ENCODE measurements at places on chromosomes 2 and 18. TPM values are rescaled to one million over a fixed set of nuclear protein-coding genes. Genes with fewer than 3 reads are reported as not detected.

The HOXD10 gene
- polyA plus RNA-seq, result not detected

The UGT1A5 gene
- polyA plus RNA-seq, result not detected

The ANKRD30B gene
- not detected for polyA plus RNA-seq

The B3GNT7 gene
- 2.5 TPM for polyA plus RNA-seq

The MLPH gene
- polyA plus RNA-seq, result 138 TPM

The PCARE gene
- polyA plus RNA-seq, result 1.1 TPM

The SLC4A5 gene
- polyA plus RNA-seq, result 0.79 TPM

The LCT gene
- not detected for polyA plus RNA-seq

The KIAA2012 gene
- polyA plus RNA-seq, result not detected

The DDX18 gene
- 14.1 TPM for polyA plus RNA-seq

The HNMT gene
- polyA plus RNA-seq, result 13.7 TPM

The ASIC4 gene
- 0.57 TPM for polyA plus RNA-seq

The DNAH6 gene
- polyA plus RNA-seq, result 0.07 TPM

The CAPN14 gene
- polyA plus RNA-seq, result 0.07 TPM

The ZNF892 gene
- polyA plus RNA-seq, result 0.97 TPM

The DNMT3A gene
- polyA plus RNA-seq, result 9.9 TPM

The SERPINB4 gene
- polyA plus RNA-seq, result not detected

The SCG2 gene
- 0.36 TPM for polyA plus RNA-seq

The DSEL gene
- polyA plus RNA-seq, result 1.5 TPM

The FARP2 gene
- polyA plus RNA-seq, result 6.1 TPM

The C2orf68 gene
- polyA plus RNA-seq, result 28.1 TPM

The SERPINB2 gene
- not detected for polyA plus RNA-seq

The GDF7 gene
- 0.25 TPM for polyA plus RNA-seq

The DOK6 gene
- polyA plus RNA-seq, result 3.9 TPM

The IL36B gene
- not detected for polyA plus RNA-seq

The TM4SF20 gene
- not detected for polyA plus RNA-seq

The NPHP1 gene
- polyA plus RNA-seq, result 4.9 TPM

The MAT2A gene
- 76.4 TPM for polyA plus RNA-seq

The L3MBTL4 gene
- polyA plus RNA-seq, result 4.9 TPM

The CYP27A1 gene
- 14.0 TPM for polyA plus RNA-seq

The MROH2A gene
- not detected for polyA plus RNA-seq

The IL36A gene
- polyA plus RNA-seq, result not detected

The RALBP1 gene
- 32.4 TPM for polyA plus RNA-seq

The EIF2AK3 gene
- 3.9 TPM for polyA plus RNA-seq

The MYO3B gene
- polyA plus RNA-seq, result not detected

The RUFY4 gene
- not detected for polyA plus RNA-seq

The NAT8 gene
- not detected for polyA plus RNA-seq

The TEKT4 gene
- polyA plus RNA-seq, result not detected

The HIBCH gene
- polyA plus RNA-seq, result 25.2 TPM

The SLC19A3 gene
- 3.5 TPM for polyA plus RNA-seq

The ERICH2 gene
- 4.1 TPM for polyA plus RNA-seq

The CCDC178 gene
- 0.41 TPM for polyA plus RNA-seq

The ERBB4 gene
- 4.3 TPM for polyA plus RNA-seq

The LRRC30 gene
- polyA plus RNA-seq, result not detected

The ITM2C gene
- polyA plus RNA-seq, result 73.1 TPM

The RIT2 gene
- not detected for polyA plus RNA-seq

The DNAJC5G gene
- polyA plus RNA-seq, result 2.2 TPM

The SEPTIN10 gene
- polyA plus RNA-seq, result 27.9 TPM

The TXNDC9 gene
- polyA plus RNA-seq, result 22.5 TPM

The ZSWIM2 gene
- polyA plus RNA-seq, result not detected

The STON1 gene
- 5.9 TPM for polyA plus RNA-seq

The WDPCP gene
- polyA plus RNA-seq, result 3.8 TPM

The MEIS1 gene
- 16.9 TPM for polyA plus RNA-seq

The CTAGE1 gene
- polyA plus RNA-seq, result 0.07 TPM

The SLC11A1 gene
- 13.8 TPM for polyA plus RNA-seq
